Activated CD4-positive, alpha-beta T cell treated with anti-CD3 and anti-CD28 coated beads, Interleukin-2, amount 10 ng/mL, durations not matched to agents 7 days and 5 days (primary cell): ENCODE measurements at places on chromosomes 4 and X.
A peak's percentile ranks its signal among the peaks of the same experiment; 100 is the strongest.

DNA sequence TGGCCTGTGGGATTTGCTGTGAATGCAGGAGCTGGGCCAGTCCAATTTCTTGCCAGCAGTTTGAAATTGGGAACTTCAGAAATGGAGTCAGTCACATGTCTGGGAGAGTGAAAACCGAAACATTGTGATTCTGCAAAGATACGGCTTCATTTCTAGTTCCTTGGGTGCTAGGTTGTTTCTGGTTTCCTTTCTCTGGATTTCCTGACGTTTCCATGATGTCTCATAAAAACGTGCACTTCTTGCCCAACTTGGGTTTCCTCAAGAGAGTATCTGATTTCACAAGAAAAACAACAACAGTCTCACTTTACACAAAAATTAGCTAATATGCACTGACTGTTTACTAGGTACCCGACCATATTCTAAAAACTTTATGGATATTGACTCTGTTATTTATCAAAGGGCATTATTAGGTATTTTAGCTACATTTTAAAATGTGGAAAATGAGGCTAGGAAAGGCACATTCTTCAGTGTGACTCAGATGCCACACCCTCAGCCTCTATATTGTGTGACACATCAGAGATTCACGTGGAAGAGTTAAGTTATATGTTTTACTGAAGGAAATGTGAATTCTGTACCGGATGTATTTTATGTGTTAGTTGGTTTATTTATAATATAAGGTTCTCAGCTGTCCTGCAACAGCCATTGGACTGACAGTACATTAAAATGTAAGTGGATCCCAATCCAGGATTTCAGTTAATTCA, 225.0 kb upstream of the PUDP start:
- DNase-seq = no peak

- DNase-seq = no peak
These were observed 761.4 kb downstream of the CCSER1 start for GRCh38 chr4:90888571-90888970.

GRCh38 chr4:52592287-52592686, 66.8 kb downstream of the USP46 start:
- DNase-seq = no peak

GRCh38 chrX:37666516-37666915, 19.1 kb upstream of the XK start:
- no peak for DNase-seq

DNA sequence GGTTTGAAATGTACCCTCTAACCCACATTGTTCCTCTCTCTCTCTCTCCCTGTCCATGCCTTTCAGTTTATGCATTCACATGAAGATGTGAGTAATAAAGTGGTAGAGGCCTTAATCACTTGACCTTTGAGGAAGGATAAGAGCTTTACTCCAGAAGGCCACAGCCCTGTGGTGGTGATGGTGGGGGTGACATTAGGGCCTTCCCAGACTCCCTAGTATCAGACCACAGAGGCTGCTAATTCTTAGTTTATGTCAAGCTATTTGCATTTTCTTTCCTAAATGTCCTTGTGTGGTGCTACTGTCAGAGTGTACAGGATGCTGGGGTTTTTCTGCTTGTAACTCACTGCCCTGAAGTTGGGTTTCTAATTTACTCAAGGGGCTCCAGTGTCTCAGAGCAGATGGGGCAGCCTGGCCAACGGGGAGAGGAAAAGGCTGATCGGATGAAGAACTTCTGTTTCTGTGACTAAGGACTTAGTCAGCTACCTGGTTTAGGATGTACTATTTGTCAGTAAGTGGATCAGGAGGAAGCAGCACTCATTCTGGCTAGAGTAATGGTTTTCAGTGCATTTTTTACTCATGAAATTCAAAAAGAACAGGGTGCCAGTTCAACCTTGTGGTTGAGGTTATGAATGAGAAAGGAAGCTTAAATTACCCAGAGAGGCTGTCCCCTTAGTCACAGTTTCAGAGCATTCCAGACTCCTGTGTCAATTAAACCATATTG, 509.6 kb upstream of the DIPK2B start:
- DNase-seq = peak; percentile 5

GRCh38 chr4:25443851-25444250, 66.8 kb downstream of the ANAPC4 start:
- DNase-seq = no peak

- no peak for DNase-seq
These were observed 76.2 kb downstream of the LNX1 start for GRCh38 chr4:53515076-53515475.

GRCh38 chr4:8207314-8207713, 8.2 kb downstream of the SH3TC1 start:
- DNase-seq = no peak

- DNase-seq = no peak
These were observed 20.6 kb upstream of the HPGDS start for GRCh38 chr4:94363136-94363655.

- DNase-seq = no peak
These were observed 455.5 kb downstream of the STIM2 start for GRCh38 chr4:27316176-27316575.

DNA sequence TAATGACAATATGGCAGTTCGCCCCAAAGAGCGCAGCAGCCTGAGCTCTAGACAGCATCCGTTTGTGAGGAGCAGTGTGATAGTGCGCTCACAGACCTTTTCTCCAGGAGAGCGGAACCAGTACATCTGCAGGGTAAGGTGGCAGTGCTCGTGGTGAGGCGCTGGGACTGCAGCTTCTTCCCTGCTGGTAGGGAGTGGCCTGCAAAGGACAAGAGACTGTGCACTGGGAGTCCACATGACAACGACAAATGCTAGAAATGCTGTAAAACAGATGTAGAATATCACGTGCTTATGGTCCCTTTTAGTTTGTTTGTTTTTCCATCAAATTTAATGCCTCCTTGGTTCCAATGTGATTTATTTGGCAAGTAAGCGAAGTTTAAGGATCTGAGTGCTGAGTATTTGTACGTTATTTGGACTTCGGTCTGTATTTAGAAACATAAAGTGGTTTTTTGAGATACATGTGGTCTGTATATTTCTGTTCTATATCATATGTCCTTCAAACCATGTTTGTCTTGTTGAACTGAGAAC, 35.8 kb downstream of the CLDN22 start:
- no peak for DNase-seq

DNA sequence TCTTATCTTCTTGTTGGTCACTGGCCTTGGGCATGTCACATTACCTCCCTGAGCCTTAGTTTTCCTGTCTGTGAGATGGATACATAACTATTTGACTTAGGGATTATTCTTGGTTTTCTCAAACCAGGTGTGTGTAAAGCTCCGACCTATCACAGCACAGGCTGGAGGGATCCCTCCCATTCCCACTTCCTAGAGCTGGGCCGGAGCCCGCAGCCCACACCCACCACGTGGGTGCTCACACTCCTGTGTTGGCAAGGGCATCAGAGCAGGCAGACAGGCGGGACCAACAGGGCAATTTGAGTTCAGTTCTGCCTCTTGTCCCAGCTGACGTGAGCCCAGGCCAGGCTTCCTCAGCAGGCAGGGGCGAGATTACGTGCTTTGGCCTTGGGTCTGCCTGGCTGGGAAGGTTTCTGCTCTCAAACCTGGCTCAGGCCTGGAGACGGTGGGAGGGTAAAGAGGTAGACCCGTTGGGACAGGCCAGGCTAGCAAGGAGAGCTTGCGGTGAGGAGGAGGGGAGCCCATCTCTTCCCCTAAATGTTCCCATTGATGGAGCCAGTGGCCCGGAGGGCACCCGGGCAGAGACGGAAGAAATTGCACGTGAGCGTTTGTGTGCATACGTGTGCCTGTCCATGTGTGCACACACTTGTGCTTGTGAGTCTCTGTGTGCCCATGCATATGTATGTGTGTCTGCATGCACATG, 734 bp upstream of the SH3TC1 start:
- no peak for DNase-seq

- no peak for DNase-seq
These were observed 167.3 kb downstream of the PJA1 start for GRCh38 chrX:68997911-68998310.

- no peak for DNase-seq
These were observed 74.6 kb downstream of the ANAPC4 start for GRCh38 chr4:25451676-25452075.

GRCh38 chr4:5374592-5374991, 323.3 kb downstream of the STK32B start:
- no peak for DNase-seq

- DNase-seq = no peak
These were observed 66.6 kb downstream of the BLTP1 start for GRCh38 chr4:122218762-122219161.

DNA sequence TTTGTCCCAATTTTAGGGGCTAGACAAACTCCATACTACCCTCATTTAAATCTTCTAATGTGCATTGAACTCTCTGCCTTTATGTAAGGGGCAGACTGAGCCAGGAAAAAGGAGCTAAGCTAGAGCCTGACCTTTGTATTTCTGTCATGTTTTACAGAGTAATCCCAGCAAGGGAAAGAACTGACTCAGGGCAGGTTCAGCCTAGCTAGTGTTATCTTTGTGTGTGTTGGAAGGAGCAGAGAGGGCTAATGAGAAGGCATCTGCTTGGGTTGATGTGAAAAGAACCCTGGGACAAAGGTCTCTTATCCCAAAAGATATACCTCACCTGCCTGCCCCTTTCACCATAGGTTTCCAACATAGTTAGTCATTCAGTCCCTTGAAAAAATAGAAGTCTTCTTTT, 31.7 kb downstream of the IGSF1 start:
- no peak for DNase-seq
